ENCODE measurements at places on chromosomes 5 and 9. TPM values are rescaled to one million over a fixed set of nuclear protein-coding genes. Genes with fewer than 3 reads are reported as not detected.
A peak's percentile ranks its signal among the peaks of the same experiment; 100 is the strongest.

DNA sequence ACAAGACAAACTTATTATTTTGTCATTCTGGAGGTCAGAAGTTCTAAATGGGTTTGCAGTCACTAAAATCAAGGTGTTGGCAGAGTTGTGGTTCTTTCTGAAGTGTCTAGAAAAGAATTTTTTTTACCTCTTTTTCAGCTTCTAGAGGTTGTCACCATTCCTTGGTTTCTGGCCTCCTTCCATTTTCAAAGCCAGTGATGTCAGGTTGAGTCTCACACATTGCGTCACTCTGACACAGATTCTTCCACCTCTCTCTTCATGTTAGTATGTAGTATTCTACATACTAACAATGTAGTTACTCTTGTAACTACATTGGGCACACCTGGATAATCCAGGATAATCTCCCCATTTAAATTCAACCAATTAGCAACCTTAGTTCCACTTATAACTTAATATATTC, 290.3 kb downstream of the RFX3 start:
- DNase-seq = no peak

The CCIN gene
- total RNA-seq = 0.71 TPM

GRCh38 chr9:124386201-124386600, 29.0 kb downstream of the PSMB7 start:
- DNase-seq = no peak

GRCh38 chr9:11992866-11993265, 700.3 kb upstream of the TYRP1 start:
- DNase-seq = no peak

The PLPP7 gene
- 31.9 TPM for total RNA-seq

- no peak for DNase-seq
These were observed 233.1 kb upstream of the FBXL7 start for GRCh38 chr5:15266841-15267240.

- no peak for DNase-seq
These were observed 117.9 kb downstream of the ZSWIM6 start for GRCh38 chr5:61449804-61450492.

The FRRS1L gene
- 3.2 TPM for total RNA-seq

GRCh38 chr5:82635561-82636288, 357.6 kb upstream of the RPS23 start:
- DNase-seq = no peak

- no peak for DNase-seq
These were observed 26.4 kb downstream of the NKD2 start for GRCh38 chr5:1034986-1035385.

The CD274 gene
- total RNA-seq = 8.9 TPM

The ZNF454 gene
- 3.9 TPM for total RNA-seq

GRCh38 chr5:82446809-82447208, 168.7 kb upstream of the RPS23 start:
- DNase-seq = no peak

The LHX2 gene
- total RNA-seq = not detected

- DNase-seq = no peak
These were observed 153.5 kb downstream of the SV2C start for GRCh38 chr5:76236684-76237083.

DNA sequence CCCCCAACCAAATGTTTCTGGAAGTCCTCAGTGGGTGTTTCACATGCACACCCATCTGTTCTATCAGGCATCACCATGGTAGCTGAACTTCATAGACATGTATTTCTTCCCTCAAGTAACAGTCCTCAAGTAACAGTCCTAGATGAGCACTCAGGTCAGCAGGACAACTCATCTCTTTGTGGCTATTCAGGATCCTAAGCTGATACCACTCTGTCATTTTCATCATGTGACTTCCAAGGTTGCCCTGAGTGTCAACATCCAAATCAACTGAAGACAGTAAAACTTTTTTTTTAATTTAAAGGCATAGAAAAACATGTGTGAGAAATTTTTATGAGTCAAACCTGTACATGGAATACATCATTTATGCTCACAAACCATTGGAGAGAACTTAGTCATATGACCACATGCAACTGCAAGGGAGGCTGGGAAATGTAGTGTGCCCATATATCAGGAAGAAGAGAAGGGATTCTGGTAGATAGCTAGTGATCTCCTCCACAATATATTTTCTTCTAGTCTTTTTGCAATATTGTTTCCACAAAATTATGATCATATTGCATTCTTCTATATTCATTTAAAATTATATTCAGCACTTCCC, 64.2 kb upstream of the FST start:
- no peak for DNase-seq

The TRAF1 gene
- 5.3 TPM for total RNA-seq

DNA sequence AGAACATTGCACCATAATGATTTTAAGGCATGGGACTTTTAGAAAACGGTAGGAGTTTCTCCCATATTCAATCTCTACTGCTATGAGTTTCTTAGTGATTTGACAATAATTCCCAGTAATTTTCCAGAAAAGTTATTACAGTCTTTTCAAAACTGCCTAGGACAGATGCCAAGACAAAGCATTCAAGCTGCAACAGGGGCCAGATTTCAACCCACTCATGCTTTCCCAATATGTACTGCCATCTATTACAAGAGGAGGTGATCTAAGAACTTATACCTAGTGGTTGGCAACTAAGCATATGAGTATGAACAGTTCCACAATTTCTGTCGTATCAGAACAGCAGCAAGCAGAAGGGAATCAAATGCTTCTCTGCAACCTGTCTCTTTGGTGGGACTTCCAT, 95.1 kb upstream of the TMED7 start:
- DNase-seq = no peak

DNA sequence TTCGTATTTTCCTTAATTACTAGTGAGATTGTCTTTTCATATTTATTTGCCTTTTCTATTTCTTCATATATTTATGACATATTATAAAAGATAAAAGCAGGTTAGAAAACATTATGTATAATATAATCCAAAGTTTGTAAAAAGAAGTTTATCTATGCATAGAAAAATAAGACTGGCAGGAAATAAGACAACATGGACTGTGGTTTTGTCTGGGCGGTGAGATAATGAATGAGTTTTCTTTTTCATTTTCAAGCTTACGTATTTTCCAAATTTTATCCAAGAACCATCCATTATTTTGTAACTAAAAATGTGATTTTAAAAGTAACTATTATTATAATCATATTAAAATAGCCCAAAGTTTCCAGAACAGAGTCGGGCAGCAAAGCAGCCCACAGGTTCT, 109.8 kb upstream of the MVB12B start:
- no peak for DNase-seq

GRCh38 chr9:16058131-16058549, 505.3 kb downstream of the CCDC171 start:
- no peak for DNase-seq

- no peak for DNase-seq
These were observed 22.3 kb upstream of the TLR4 start for GRCh38 chr9:117681888-117682287.

The MIER3 gene
- total RNA-seq = 16.1 TPM

DNA sequence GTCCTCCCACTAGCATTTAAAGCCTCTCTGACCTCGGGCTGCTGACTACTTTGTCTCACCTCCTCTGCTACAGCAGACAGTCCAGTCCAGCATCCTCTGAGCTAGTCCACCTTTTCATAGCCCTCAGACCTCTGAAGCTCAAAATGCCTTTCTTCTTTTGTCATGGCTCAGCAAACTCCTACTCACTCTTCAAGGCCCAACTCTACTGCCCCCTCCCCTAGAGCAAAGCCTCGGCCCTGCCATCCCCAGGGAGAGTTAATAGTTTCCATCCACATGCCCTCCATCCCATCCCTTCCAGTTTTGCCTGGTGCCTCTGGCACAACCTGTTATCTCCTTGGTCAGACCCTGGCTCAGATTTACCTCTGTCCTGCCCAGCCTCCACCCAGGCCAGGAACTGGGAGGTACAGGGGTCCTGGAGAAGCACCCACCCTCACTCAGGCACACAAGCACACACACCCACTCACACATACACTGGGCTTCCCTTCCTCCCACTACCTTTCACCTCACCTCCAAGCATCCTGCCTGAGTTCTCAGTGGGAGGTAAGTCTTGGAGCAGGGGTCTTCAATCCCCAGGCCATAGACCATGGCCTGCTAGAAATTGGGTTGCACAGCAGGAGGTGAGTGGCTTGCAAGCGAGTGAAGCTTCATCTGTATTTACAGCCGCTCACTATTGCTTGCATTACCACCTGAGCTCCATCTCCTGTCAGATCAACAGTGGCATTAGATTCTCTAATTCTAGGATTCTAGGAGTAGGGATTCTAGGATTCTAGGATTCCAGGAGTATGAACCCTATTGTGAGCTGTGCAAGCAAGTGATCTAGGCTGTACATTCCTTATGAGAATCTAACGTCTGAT, 18.1 kb downstream of the PDLIM4 start:
- DNase-seq = peak; percentile 35

The CARTPT gene
- 8.4 TPM for total RNA-seq

GRCh38 chr5:121292664-121293063, 559.0 kb upstream of the FTMT start:
- DNase-seq = no peak

The CTXN3 gene
- total RNA-seq = not detected

The BTF3 gene
- 490 TPM for total RNA-seq

GRCh38 chr5:12354686-12355085, 450.4 kb upstream of the CTNND2 start:
- DNase-seq = no peak

The KCNMB1 gene
- 42.1 TPM for total RNA-seq

The SLC1A3 gene
- 21.8 TPM for total RNA-seq

GRCh38 chr5:169742771-169743296, 105.8 kb downstream of the DOCK2 start:
- no peak for DNase-seq

GRCh38 chr9:88143957-88144625, 5.8 kb upstream of the SPATA31C2 start:
- no peak for DNase-seq

- DNase-seq = no peak
These were observed 117.0 kb downstream of the PIK3R1 start for GRCh38 chr5:68332556-68332955.

- no peak for DNase-seq
These were observed 7.4 kb downstream of the OTULINL start for GRCh38 chr5:14588758-14589543.

DNA sequence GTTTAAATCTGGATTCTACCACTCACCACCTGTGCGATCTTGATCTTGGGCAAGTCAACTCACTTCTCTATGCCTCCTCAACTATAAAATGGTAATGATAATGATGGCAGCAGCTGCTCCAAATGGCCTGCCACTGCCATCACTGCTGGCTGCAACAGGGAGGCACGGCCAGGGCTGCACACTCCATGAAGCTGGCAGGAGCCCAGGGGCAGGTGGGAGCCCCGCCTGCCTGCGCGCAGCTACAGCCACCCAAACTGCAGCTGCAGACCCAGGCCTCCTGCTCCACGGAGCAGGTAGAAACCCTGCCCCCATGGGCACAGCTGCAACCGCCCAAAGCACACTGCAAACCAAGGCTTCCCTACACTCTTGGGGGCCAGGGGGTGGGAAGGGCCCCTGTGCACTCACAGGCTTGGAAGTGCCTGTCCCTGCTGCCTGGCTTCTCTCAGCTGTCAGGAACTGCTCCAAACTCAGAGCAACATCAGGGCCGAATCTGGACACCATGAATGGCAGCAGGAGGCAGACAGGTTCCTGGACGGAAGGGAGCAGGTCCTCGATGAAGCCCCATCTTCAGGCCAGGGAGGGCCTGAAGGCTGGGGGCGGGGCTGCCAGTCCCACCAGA, 57.6 kb downstream of the PRELID2 start:
- no peak for DNase-seq

The SLC4A9 gene
- total RNA-seq = not detected

DNA sequence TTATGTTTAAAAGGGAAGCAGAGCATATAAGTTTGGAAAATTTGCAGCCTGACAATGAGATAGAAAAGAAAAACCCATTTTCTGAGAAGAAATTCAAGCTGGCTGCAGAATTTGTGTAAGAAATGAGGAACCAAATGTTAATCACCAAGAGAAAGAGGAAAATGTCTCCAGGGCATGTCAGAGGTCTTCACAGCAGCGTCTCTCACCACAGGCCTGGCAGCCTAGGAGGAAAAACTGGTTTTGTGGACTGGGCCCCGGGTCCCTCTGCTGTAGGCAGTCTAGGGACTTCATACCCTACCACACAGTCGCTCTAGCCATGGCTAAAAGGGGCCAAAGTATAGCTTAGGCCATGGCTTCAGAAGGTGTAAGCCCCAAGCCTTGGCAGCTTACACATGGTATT, 32.1 kb upstream of the HSD17B4 start:
- DNase-seq = no peak

- no peak for DNase-seq
These were observed 18.7 kb upstream of the ZNF608 start for GRCh38 chr5:124764992-124765611.

The MAMDC4 gene
- 0.71 TPM for total RNA-seq

GRCh38 chr5:657570-657969, 35.6 kb downstream of the TPPP start:
- DNase-seq = peak; percentile 43

DNA sequence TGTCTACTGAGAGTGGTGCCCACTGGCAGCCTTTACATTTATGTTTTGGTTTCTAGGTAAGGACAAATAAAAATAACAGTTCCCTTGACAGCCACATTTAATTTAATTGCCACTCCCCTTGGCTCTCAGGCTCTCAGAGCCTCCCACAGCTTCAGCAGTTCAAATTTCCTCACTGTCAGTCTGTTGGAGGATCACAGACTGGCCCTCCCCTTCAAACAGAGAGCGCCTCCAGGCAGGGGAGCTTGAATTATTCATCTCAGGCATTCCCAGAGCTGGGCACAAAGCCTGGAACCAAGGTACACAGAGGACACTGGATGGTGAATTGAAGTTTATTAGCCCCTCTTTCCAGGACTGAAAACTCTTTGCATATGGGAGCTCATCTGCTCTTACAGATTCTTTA, 407.7 kb downstream of the SPOCK1 start:
- no peak for DNase-seq

DNA sequence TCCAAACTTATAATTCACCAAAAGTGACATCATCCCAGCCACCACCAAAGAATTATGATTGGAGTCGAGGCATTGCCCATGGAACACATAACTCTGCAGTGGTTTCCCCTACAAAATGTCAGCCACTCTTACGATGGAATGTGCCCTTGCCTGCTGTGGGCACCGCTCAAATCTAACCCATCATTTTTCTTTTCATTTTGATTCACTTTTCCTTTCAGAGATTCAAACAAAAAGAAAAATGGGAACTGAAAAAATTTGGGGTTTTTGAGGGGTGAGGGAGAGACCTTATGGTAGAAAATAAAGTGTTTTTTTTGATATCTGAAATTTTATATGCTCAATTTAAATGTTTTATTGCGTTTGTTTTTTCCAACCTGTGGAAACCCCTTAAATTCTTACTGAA, 28.1 kb downstream of the SMARCA2 start:
- DNase-seq = no peak
